ENCODE measurements at places on chromosomes 5 and 9.

- DNase-seq = no peak
These were observed 151.8 kb upstream of the PPP1R2B start for GRCh38 chr5:156698323-156698722.

GRCh38 chr9:19769213-19769612, 19.6 kb downstream of the SLC24A2 start:
- no peak for DNase-seq

GRCh38 chr5:103667068-103667467, 104.5 kb upstream of the NUDT12 start:
- no peak for DNase-seq

DNA sequence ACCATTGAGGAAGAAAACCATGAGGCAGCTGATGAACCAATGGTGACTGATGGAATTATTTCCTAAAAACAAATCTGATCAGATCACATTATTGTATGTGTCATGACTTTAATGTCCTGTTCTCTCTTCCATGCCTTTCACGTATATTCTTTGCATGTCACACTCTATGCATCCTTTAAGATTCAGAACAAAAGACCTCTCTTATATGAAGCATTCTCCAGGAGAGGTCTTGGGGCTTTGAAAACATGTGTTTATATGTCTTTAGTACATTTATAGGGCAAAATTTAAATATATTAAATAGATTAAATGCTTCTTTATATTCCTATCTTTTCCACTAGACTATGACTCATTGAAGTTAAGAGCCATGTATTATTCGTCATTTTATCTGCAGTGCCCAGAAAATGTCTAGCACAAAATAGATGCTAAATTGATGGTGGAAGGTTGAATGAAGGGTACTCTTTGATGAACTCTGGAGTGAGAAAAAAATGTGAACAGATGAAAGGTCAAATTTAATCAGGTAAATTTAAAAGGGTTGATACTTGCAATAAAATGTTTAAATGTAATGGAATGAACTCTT, 196.3 kb downstream of the PSAT1 start:
- DNase-seq = no peak

- DNase-seq = no peak
These were observed 23.5 kb downstream of the SAXO1 start for GRCh38 chr9:19009391-19009965.

DNA sequence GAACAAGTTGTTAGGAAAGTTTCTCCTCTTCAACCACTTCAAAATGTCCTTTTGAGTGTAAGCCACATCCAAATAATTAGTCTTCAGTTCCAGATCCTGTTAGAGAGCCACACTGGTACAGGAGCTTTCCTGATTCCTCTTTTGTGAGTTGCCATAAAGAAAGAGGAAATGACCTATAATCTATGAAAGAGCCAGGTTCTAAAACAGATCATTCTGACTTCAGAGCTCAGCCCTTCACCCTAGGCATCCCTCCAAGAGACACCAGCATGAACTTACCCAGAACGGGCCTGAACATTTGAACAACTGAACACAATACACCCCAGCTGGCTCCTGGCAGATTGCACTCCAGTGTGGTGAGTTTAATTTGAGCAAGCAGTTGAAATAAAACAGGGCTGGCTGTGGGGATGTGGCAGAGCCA, 25.7 kb downstream of the SLC1A1 start:
- no peak for DNase-seq

GRCh38 chr9:133142684-133143622, 20.8 kb downstream of the GBGT1 start:
- DNase-seq = no peak

- DNase-seq = no peak
These were observed 3.6 kb upstream of the B4GALT1 start for GRCh38 chr9:33170464-33171415.

- DNase-seq = no peak
These were observed 210.2 kb downstream of the TSSK1B start for GRCh38 chr5:113224605-113225065.

DNA sequence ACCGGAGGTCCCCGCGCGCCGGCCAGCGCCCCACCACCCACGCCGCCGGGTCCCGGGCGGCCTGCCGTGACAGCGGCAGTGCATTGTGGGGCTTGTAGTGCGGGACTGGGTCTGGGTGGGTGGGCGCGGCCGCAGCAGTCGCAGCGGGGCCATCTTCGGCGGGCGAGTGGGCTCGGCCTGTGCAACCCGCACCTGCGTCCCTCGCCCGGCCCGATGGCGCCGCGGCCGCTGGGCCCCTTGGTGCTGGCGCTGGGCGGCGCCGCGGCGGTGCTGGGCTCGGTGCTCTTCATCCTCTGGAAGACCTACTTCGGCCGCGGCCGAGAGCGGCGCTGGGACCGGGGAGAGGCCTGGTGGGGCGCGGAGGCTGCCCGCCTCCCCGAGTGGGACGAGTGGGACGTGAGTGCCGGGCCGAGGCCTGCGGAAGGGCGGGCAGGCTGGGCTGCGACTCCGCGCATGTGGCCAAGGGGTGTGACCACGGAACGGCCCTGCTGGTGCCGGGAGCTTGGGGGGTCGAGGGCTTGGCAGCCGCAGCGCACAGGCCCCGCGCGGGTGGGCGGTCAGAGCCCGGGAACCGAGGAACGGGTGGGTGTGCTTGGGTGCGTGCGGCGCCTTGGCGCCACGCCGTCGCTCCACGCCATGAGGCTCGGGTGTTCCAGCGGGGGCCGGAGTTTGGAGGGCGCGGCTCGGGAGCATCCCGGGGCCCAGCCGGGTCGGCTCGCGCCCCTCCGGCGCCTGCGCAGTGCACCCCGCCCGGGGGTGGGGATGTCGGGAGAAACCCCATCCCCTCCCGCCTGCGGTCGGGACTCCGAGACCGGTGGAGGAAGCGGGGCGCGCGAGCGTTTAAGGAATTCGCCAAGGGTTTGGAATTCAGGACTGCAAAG, at the start of gene ARL10:
Gene ARL10 (plus strand): TSS at position 137 of the 881 bp plus-strand sequence. CDS start 77 bp downstream, at position 214.
- no peak for DNase-seq
